ENCODE measurements at places on chromosomes 7 and 10. TPM values are rescaled to one million over a fixed set of nuclear protein-coding genes. Genes with fewer than 3 reads are reported as not detected.

DNA sequence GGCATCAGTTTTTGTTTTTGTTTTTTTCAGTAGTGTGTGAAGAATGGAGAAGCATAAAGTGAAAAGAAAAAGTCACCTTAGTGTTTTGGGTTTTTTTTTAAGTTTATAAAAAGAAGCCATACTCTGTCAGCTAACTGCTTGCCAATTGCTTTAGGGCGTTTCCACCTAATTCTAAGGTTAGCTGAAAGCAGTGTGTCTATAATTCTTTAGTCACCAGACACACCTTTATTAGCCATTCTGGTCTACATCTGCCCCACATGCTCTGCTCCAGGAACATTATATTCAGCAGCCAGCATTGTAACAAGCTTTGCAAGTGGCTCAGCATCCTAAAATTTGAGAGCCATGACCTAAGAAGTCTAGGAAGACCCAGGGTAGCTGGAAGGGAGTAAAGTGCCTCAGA is 14.1 kb upstream of the SLC16A12 start:
- DNase-seq: no peak

GRCh38 chr7:38554586-38554985 is 76.6 kb downstream of the AMPH start:
- no peak for DNase-seq

- no peak for DNase-seq
Observed at GRCh38 chr10:3033925-3034324, 33.4 kb upstream of the PFKP start.

- no peak for DNase-seq
Observed at GRCh38 chr7:68125168-68125567, 1128.5 kb downstream of the TYW1 start.

DNA sequence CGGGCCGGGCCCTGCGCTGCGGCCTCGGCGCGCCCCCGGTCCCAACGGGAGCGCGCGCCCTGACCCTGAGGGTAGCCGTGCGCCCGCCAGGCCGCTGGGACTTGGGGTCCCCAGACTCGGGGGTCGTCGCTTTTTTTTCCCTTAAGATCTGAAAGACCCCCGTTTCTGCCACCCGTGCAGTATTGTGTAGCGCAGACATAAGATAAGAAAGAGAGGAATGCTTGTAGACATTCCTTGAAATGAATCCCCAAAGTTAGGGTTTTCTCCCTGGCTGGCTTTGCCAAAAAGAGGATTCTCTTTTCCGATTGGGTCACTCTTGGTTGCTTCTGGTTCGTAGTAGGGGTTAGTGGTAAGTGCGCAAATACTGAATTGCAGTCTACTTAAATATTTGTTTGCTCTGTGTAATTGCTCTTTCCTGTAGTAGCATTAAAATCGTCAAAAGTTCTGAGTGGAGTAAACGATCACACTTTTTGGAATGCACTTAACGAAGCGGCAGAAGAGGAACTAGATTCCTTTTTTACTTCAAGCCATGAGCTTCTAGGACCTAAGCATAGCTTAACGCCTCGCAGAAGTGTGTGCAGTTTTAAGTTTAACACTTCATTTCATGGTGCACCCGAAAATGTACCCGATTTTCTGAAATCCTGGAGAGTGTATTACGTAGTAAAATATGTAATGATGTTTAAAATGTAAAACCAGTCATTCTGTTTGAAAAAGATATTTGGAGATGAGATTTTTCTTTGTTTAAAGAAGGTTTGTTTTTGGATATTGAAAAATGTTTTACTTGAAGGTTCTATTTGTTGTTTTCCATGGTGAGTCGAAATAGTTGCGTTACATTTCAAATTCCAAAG is 1.3 kb downstream of the CUL1 start:
- no peak for DNase-seq

DNA sequence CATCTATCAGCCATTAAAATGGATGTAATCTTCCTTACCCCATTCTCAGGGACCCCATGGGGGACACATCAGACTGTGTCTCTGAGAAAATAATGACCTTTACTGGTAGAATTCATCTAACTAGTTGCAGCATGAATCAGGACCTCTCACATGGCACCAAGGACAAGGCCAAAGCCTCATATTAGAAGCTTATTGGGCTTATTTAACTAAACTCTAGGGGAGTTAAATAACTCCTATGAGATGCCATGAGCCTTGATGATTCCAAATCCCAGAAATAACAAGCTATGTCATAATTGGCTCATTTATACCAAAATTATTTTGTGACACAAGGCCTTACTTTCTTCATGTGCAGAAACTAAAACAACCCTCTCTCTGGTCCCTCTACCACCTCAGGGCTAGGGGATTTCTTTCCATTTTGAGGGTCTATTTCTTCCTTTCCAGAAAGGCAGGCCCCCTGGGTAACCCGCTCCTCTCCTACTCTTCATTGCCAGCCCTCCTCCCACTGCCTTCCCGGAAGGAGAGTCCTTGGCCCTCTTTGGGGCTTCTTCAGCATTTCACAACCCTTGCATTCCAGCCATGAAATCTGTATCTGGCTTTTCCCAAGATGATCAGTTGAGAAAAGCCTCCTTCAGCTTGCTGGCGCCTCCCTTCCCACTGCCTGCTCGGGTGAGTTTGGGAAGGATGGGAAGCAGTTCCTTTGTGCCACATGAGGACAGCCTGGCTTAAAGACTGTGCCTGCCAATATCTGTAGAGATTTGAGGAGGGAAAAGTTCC is 41.8 kb upstream of the TRIM8 start:
- peak; percentile 79 for DNase-seq

- DNase-seq: no peak
Observed at GRCh38 chr7:47038621-47039020, 543.3 kb downstream of the TNS3 start.

Gene RNF148
- 0.72 TPM for total RNA-seq

Gene GJD4
- not detected for total RNA-seq

- no peak for DNase-seq
Observed at GRCh38 chr10:44788147-44789129, 122.7 kb upstream of the TMEM72 start.

GRCh38 chr10:24552346-24553016 is 171.2 kb downstream of the ARHGAP21 start:
- DNase-seq: no peak

Data from ovary (tissue), 10 donors.